CD8-positive, alpha-beta T cell (primary cell): ENCODE measurements at places on chromosomes 12 and 14.

GRCh38 chr14:75917946-75918335 is 63.9 kb downstream of the TGFB3 start:
- no peak for DNase-seq

DNA sequence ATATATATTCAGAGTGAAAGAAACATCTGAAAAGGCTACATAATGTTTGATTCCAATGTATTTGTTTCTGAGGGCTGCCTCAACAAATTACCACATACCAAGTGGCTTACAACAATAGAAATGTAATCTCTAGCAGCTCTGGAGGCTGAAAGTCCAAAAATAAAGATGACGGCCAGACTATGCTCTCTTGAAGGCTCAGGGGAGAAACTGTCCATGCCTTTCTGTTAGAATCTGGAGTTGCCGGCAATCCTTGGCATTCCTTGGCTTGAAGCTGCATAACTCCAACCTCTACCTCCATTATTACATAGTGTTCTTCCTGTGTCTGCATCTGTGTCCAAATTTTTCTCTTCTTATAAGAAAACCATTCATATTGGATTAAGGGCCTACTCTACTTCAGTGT is 68.1 kb upstream of the PLEKHG7 start:
- no peak for DNase-seq

DNA sequence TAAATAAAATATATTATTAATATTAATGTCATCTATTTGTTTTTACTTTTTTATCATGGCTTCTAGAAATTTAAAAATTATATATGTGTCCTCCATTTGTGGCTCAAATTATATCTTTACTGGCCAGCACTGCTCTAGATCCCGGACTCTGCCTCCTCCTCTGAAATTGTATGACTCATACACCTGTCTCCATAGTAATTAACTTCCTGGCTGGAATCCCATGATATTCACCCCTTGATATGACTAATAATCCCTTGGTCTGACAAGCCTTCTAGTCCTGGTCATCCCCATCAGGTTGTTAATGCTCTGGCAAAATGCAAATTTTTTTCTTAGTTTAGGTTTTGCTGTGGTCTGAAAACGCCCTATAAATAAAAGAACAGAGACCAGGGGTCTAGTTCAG is 116.2 kb downstream of the BMP4 start:
- DNase-seq, result no peak

GRCh38 chr14:74147571-74147970 is 62.8 kb downstream of the LIN52 start:
- no peak for DNase-seq

- no peak for DNase-seq
These were observed 103.0 kb downstream of the PUS7L start for GRCh38 chr12:43655586-43655985.
